ENCODE measurements at places on chromosomes 11 and 22.
A peak's percentile ranks its signal among the peaks of the same experiment; 100 is the strongest.

- DNase-seq, result no peak
Observed at GRCh38 chr11:93288767-93289166, 41.8 kb upstream of the DEUP1 start.

DNA sequence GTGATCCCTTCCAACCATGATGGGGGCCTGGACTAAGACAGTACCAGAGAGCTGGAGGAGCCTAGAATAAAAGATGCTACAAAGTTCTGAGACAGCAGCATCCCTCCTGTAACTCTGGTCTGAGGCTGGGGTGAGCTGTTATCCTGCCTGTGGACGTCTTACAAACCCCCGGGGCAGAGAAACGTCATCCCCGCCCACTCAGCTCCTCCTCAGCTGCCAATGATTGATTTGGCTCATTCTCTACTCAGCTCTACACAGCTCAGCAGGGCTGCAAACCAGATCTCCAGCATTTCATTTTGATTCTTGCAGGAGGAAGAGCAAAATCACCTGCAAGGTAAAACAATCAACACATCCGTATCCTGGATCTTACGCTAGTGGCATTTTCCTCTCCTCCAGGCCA, 55.5 kb downstream of the CSNK2A3 start:
- DNase-seq, result no peak

DNA sequence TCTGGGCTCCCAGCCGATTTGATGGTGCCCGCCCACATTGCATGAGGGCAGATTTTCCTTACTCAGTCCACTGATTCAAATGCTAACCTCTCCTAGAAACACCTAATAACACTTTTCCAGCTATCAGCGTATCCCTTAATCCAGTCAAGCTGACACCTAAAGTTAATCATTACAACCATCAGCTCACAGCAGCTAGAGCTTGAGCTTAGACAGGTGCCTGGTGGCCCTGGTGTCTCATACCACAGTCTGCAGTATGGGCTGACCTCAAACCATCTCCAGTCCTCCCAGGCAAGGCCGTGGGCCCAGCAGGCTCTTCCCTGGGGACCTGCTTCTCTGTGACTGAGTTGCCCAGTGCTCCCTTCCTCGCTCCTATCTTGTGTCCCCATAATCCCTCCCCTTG, 174.4 kb upstream of the NECTIN1 start:
- no peak for DNase-seq

DNA sequence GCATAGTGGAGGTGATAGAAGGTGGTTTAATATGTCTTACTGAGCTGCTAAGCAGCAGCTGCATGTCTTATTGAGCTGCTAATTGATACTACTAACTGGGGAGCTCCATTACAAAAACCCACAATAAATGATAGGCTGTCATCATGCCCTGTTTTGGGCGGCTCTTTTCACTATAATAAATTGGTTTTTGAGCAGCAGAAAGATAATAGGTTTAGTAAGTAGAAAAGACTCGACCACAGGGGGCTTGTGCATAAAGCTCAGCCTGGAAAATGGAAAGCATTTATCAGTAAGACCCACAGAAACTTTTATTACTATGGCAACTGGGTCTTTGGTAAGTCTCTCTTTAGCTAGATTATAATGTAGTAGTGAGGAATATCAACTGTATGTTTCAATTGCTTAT, 117.6 kb downstream of the LDLRAD3 start:
- DNase-seq, result no peak

DNA sequence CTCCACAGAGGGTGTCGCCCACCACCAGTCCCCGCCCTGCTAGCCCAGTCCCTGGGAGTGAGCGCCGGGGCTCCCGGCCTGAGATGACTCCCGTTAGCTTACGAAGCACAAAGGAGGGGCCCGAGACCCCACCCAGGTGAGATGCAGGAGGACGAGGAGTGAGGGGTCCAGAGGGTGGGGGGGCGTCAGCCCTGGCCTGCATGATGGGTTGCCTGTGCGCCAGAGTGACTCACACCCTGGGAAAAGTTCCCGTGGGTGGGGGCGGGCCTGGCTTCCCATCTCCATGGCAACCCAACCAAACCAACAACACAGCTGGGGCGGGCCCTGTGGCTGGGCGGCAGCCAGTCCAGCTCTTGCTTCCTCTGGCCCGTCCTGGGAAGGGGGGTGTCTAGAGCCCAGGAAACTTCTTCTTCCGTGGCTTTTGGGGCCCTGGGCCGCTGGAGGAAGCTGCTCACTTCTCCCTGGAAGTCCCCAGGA, 4.5 kb downstream of the GAS2L1 start:
- DNase-seq, result peak; percentile 41

- no peak for DNase-seq
Observed at GRCh38 chr22:25399649-25400151, 164.8 kb upstream of the GRK3 start.

GRCh38 chr22:46126853-46127385, 23.4 kb upstream of the PPARA start:
- no peak for DNase-seq

DNA sequence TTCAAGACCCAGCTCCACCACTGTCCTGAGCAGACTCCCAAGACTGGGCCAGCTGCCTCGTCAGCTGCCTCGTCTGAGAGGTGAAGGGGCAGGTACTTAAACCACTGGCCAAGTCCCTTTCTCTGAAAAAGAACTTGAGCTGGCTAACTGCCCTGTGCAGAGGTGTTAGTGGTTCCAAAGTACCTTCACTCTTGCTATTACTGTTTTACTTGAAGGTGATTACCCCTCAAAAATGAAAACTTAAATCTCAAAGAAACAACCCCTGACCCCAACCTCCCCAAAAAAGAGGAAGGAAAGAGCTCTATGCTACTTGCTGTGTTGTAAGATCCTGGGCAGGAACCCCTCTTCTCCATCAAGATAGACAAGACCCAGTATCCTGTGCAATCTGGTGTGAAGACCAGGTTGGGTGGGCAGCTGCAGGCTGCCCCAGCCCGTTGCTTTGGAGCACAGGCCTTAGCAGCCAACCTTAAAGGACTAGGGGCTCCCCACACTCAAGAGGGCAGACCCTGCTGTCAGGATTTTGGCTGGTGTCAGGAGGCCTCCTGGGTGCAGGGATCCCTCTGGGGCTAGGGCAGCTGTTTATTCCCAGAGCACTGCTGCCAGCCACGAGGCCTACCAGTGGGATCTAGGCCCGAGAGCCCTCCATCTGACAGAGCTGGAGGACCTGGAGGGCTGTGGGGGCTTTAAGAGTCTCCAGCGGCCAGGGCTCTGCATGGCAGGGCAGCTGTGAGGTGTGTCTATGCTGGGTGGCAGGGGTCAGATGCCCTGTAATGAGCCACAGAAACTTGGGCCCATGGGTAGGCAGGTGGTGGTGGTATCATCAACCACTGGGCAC, 13.0 kb downstream of the GUCD1 start:
- no peak for DNase-seq

DNA sequence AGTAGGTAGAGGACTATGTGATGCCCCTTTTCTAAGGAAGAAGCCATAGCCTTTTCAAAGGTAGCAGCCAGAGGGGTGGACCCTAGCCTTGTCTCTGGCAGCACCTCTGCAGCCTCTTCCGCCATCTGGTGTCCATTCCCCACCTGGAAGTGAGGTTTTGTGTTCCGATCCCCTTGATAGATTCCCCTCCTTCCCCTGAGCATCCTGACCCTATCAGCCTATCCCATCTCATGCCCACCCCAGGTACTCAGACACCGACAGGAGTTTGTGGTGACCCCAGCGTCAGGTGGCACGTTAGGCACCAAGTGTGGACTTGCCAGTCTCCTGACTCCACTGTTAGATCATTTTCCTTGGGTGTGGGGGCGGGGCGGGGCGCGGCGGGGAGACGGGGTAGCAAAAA, 398 bp upstream of the FAM89B start:
- DNase-seq, result no peak

GRCh38 chr11:8290081-8290810, 26.6 kb upstream of the LMO1 start:
- DNase-seq, result no peak

DNA sequence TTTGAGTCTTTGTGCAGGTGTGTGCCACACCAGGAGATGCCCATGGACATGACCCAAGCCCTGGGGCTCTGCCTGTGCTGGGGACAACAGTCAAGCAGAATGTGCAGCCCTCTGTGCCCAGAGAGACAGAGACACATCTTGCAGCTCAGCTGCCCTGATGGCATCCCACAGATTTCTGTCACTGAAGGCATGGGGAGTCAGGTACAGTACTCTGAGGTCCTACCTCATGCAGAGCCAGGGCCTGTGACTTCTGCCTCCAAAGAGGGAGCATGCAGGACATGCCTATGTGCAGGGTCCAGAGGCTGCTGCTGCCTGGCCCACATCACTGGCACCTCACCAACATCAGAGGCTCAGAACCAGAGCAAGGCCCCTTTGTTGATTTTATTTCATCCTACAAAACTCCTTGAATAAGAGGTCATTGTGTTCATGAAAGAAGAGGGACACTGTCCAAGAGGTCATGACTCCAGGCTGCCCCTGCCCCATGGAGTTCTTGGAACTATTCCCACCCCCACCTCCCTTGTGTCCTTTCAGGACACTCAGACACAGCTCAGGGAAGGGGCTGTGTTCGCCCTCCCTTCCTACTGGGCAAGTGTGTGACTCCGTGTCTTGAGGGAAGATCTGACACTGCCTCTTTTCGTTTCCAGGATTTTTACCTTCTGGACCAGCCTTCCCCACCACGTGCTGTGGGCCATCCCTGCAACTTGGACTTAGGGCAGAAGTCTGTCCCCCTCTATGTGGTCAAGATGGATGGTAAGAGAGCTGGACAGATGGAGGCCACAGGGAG, 62.3 kb downstream of the BTG4 start:
- no peak for DNase-seq

DNA sequence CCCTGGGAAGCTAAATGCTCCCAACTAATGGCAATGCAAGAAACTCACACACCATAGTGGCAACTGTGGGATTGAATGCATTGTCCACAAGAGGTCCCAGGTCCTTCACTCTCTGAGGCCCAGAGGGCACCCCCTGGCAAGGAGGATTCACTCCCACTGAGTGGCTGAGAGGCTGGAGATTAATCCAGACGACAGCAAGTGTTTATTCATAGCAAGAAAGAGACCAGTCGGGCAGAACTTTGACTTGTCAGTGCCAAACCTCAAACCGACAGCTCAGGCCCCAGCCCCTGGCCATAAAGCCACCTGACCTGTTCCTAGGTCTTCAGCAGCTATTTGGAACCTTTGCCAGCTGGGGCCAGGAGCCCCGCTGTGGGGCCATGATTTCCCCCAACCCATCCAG, 54.5 kb upstream of the MPEG1 start:
- DNase-seq, result no peak

- DNase-seq, result no peak
Observed at GRCh38 chr11:76732643-76733042, 50.5 kb upstream of the TSKU start.

- DNase-seq, result no peak
Observed at GRCh38 chr11:12801976-12802375, 127.8 kb downstream of the TEAD1 start.

DNA sequence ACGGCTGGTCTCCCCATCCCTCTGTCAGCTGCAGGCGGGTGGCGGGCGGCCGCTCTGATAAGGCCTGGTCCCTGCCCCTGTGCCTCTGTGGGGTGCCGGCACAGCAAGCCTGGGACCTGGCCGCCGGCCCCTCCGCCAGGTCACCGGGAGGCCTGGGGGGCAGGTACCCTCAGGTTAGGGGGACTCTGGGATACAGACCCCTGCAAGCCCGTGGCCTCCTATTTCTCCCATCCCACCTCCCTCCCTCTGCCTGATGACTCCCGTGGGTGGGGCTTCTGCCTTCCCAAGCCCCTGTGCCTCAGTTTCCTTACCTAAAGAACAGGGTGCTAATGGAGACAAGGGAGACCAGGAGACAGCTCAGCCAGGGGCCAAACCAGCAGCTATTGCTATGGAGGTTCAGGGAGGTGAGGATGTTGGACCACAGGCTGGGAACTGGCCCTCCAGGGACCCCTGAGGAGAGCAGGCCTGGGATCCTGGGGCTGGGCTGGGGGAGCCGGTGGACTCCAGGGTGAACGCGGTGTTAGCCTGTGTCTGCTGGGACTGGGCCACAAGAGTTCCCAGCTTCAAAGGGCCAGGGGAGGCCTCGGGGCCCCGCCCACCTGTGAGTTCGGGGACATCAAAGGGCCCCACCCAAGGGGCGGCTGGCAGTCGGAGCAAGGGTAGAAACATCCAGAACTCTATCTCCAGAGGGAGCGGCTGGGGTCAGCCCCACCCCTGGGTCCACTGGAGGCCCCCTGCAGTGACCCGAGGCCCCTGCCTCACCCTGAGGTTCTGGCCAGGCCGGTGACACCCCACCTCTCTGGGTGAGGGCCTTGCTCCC, 32.0 kb upstream of the TH start:
- DNase-seq, result no peak

GRCh38 chr22:38097058-38097457, 13.1 kb upstream of the SLC16A8 start:
- DNase-seq, result no peak

DNA sequence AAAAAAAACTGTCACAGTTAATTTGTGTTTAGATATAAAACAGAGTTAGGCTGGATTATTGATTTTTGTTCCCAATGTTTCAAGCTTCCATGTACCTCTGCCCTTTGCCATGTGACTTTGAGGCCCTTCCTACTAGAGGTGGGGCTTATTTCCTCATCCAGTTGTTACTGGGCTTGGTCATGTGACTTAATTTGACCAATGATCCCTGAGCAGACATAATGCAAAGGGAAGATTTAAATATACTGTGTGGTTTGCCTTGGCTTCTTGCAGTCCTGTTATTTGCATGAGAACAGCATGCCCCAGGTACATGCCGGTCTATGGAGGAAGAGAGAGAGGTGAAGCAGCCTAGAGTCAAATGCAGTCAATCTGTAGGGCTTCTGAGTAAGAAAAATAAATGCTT, 347.0 kb downstream of the MIAT start:
- no peak for DNase-seq

- no peak for DNase-seq
Observed at GRCh38 chr11:19766206-19766605, 53.6 kb downstream of the NAV2 start.

DNA sequence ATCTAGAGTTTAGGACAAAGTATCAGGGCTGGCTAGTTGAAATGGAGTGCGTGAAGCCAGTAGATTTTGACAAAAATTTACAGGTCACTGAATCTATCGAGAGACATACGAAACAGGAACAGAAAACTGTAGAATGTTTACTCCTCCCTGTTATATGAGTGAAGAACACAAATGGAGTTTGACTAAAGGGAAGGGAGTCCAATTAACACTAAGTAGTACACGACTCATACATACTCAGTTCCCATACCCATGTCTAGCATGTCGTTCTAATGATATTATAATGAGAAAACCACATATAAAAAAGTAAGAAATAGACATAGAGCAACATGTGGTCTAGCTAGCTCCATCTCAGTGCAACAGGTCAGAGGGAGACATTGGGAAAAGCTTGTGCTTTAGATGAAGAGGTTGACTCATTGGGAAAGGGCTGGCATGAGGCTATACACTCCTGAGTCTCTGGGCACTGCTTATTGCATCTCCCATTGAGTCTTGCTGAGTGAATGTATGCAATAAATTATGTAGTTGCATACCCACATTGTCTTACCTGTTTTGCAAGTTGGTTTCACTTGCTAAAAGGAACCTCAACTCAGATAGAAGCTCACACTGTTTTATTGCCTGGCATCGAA, 43.5 kb downstream of the CD44 start:
- DNase-seq, result no peak

- no peak for DNase-seq
Observed at GRCh38 chr11:123544631-123545375, 109.6 kb downstream of the SCN3B start.

GRCh38 chr11:6568191-6568918, 35.1 kb downstream of the RRP8 start:
- no peak for DNase-seq

- no peak for DNase-seq
Observed at GRCh38 chr11:29260939-29261705, 755.7 kb downstream of the KCNA4 start.

GRCh38 chr11:118625036-118625690, 17.7 kb downstream of the PHLDB1 start:
- no peak for DNase-seq

- no peak for DNase-seq
Observed at GRCh38 chr22:17906978-17907747, 117.2 kb downstream of the MICAL3 start.
